ENCODE measurements at places on chromosomes 5 and 9.

DNA sequence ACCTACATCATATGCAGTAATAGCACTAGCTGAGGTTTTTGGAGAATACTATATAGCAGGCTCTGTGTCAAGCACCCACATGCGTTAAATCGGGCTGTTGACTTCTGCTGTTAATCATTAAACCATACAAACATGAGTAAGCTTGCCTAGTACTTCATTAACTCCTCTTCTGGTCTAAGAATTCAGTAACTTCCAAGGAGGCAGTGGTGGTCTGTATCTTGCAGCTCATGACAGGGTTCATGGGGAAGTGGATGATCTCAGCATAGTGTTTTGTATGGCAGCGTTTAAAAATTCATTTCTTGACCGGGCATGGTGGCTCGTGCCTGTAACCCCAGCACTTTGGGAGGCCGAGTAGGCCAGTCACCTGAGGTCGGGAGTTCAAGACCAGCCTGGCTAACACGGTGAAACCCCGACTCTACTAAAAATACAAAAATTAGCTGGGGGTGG lies at the start of gene HAVCR1:
TSS of gene HAVCR1 (minus strand) at position 24 of the 447 bp plus-strand sequence. CDS start 1,173 bp downstream, outside the sequence.
- DNase-seq = no peak

- no peak for DNase-seq
These were observed 21.3 kb downstream of the PCA3 start for GRCh38 chr9:76785501-76785900.

DNA sequence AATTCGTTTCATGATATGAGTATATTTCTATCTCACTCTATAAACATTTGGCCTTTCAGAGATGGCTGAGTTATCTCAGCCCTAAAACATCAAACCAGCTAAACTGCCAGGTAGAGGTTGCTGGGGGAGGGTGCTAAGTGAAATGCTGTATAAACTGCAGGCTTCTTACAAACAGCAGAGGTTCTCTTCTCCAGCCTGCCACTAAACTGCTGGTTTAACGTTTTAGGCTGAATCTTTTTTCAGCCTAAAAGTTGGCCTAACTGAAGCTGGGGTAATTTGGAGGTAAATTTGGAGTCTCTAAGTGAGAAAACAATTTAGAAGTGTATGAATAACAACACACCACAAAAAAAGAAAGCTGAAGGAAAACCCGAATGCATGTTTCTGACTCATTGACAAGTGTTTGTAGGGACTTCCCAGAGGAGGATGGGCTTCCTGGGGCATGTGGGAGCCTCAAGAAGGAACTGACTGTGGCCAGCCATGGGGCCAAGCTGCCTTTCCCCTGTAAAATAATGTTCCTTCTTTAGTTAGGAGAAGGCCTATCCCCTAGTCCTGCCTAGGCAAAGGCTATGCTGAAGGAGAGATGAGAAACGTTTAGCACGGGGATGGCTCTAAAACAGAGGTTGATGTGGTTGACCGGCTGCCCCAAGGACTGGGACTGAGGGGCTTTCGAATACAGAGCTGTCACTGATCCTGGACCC lies 44.3 kb downstream of the SLC28A3 start:
- no peak for DNase-seq

DNA sequence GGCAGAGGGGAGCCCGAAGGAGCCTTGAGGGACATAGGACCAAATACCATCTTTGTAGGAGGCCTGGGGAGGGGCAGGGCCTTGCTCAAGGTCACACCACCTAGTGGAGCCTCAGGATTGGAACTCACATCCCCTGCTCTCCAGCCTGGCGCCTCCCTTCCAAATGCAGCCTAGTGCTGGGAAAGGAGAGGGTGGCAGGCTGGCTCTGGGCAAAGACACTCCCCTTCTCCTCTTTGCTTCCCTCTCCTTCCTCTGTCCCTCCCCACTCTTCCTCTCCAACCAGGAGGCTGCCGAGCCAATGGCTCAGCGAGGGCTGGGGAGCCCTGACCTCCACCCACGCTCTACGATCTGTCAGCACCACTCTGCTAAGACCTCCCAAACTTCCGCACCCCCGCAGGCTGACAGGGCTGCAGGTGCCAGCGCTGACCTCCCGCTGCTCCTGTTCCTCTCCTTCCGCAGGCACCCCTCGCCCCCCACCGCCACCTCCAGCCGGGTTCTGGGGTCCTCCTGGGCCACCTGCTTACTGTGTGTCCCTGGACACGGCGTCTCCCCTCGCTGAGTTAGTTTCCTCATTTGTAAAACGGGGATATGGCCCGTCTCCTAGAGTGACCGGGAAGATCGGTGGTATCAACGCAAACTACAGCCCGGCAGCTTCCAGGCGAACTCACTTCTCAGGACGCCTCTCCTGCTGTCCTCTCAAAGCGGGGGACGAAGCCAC lies 52.9 kb downstream of the C9orf50 start:
- DNase-seq = no peak

GRCh38 chr5:142894749-142895148 lies 124.6 kb downstream of the ARHGAP26 start:
- DNase-seq = no peak

GRCh38 chr5:145393426-145393825 lies 441.7 kb downstream of the PRELID2 start:
- DNase-seq = no peak

GRCh38 chr5:72363166-72363802 lies 43.1 kb downstream of the PTCD2 start:
- DNase-seq = no peak

DNA sequence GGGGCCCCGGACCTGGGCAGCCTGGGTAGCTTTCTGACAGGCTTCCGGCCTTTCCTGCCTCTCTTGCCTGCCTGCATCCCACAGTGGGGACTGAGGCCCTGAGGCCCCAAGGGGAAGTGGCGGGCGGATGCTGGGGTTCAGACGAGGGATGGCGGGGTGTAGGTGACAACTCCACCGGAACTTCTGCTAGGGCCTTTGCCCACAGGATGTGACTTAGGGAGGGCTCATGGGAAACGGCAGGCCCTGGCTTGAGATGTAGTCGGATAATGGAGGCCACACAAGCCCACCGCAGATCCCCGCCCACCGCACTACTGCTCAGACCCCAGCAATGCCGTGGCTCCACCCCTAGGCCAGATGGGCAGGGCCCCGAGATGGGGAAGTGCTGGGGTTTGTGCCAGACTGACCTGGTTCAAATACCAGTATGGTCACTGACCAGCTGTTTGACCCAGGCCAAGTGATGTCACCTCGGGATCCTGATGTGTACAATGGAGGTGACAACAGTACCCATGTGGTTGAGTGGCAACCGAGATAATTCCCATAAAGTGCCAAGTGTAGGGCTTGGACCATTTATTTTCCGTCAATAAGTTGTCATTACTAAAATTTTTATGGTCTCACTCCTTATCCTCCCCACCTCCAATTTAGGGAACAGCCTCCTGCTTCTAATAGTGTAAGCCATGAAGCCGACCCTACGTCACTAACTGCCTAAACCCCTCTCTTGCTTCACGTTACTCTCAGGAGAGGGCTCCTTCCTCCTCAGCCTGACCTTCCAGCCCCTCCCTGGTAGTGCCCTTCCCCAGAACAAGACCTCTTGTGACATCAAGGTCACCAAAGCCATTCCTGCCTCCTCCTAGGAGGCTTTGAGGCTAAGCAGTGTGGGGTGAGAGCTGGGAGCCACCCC lies 2.5 kb upstream of the CDK9 start:
- DNase-seq = no peak

GRCh38 chr9:82332018-82332773 lies 343.6 kb downstream of the SPATA31D1 start:
- no peak for DNase-seq

- DNase-seq = no peak
These were observed 54.2 kb downstream of the FNBP1 start for GRCh38 chr9:129988607-129989361.

- DNase-seq = no peak
These were observed 341.5 kb downstream of the OSTF1 start for GRCh38 chr9:75429531-75430475.

- no peak for DNase-seq
These were observed 320.1 kb downstream of the TRPM3 start for GRCh38 chr9:70801181-70801829.

GRCh38 chr5:30149526-30149925 lies 1044.0 kb upstream of the CDH6 start:
- DNase-seq = no peak

GRCh38 chr5:55037890-55038289 lies 13.8 kb downstream of the GZMK start:
- DNase-seq = no peak

- DNase-seq = no peak
These were observed 45.0 kb downstream of the SLC6A7 start for GRCh38 chr5:150234576-150235499.

DNA sequence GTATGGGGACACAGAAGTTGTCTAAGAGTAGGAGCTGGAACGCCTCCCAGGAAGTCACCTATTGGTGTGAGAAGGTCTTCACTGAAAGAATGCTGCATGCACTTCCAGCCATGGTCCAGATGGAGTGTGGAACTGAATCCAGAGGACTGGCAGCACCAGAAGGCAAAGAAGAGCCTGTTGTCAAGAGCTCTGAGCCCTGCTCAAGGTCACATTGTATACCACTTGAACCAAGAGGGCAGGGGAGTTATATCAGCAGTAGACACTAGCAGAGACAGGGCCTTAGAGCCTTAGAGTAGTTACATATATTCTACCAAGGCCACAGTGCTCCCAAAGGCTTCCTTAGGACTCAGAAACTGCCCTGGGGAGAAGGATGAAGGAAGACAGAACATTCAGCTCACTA lies 130.8 kb upstream of the POC5 start:
- DNase-seq = no peak

DNA sequence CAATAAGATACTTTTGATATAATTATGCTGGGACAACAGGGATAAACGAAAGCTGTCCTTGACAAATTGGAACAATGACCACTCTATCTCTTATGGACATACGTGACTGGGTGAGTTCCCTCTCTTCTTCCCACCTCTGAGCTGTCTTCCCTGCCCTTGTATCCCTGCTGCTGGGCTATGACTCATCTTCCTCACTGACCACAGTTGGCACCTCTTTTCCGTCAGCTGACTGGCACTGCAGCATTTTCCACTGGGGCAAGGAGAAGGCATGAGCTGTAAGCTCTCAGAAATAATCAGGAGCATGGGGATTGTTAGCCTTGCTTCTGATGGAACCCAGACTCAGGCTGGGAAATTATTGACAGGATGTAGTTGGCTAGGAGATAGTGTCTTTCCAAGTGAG lies 48.7 kb downstream of the PCSK1 start:
- no peak for DNase-seq

- no peak for DNase-seq
These were observed 30.0 kb upstream of the ZNF366 start for GRCh38 chr5:72537166-72537565.

DNA sequence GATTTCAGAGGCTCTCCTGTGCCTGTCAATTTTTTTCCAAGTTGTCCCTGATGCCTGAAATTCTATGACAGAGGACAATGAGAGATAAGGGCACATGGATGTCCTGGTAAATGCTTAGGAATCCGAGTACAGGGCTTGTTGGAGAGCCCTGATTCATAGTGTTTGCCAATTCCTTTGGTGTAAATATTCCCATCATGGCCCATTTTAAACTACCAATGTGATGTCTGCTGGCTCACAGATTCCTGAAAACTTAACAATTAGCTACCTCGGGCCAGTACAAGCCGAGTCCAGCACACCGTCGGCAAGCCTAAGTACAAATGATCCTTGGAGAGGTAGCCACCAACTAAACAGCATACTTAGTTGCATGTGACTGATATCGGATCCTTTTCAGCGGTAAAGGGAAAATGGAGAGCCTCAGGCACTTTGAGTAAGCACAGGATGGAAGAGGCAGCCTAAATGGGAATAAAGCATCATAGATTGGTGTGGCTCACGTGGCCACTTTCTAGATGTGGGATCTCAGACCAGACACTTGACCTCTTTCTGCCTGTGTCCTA lies 3.6 kb downstream of the ITK start:
- DNase-seq = no peak

GRCh38 chr9:92404042-92404836 lies at the start of gene OGN:
OGN (minus strand) TSS chr9:92404578; CDS start chr9:92403407, 1,171 bp downstream.
- no peak for DNase-seq

- no peak for DNase-seq
These were observed 37.3 kb upstream of the UBE2D2 start for GRCh38 chr5:139523635-139524445.

DNA sequence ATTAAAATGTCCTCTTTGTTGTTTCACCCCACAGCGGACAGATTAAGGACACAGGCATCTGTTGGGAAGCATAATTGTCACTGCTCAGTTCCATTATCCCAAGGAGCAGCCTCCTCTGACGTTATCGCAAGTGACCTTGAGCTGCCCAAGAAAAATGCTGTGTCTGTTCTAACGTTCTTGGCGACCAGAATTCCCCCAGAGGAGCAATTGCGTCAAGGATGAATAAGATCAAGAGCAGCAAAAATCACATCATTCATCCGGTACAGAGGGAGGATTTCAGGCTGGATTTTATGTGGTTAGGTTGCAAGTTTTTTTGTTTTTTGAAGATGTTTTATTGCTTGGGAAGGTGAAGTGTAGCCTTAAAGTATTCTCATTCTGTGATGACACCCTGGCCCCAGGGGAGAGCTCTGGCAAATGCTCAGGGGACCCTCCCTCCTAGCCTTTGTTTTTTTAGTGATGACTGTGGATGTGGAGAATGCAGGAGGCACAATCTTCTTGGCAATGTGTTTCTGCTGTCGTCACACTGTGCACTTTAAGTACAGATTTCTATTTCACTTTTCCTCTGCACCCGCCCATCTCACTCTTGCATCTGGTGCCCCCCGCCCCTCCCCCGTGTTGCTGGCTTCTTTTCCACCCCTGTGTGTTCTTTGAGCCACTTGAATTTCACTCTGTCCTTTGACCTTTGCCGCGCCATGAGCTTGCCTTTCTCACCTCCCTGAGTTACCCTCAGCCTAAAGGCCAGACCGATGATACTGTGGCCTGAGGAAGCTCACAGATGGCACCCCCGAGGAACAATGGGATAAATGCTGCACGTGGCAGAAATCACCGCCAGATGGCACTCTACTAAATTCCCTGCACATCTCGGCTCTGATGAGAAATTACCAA lies 308.5 kb downstream of the RAB3C start:
- peak; percentile 71 for DNase-seq

GRCh38 chr5:33817301-33817700 lies 74.5 kb downstream of the ADAMTS12 start:
- DNase-seq = no peak

GRCh38 chr9:116589392-116590354 lies 97.4 kb upstream of the TRIM32 start:
- peak; percentile 49 for DNase-seq

DNA sequence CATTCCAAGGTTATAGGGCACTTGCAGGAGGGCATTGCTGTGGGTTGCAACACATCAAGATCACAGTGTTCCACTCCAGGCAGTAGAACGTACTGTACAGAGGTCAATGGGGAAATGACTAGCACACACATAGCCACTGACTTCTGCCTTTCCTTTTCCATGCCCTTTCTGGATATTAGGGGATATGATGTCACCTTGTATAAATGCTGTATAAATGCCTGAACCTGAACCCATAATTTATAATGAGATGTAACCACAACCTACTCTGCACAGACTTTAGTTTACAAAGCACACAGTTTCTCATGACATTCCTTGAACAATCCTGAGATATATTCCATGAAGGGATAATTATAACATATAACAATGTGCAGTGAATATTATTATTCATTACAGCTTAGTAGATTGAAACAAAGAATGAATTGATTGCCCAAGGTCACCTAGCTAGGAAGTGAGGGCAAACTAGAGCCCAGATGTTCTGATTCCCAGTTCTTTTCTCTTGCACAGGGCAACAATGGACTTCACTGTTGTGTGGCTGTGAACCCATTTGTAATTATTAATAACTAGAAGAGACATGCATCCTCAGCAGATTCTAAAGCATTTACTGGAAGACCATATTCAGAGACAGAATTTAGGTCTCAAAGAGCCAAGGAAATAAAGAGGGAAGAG lies 5.6 kb upstream of the ABLIM3 start:
- DNase-seq = no peak

GRCh38 chr9:21711504-21711903 lies 90.9 kb upstream of the MTAP start:
- DNase-seq = no peak
